ENCODE measurements at places on chromosomes 7 and 10.

- DNase-seq: no peak
Observed at GRCh38 chr7:152663931-152664330, 12.0 kb downstream of the XRCC2 start.

- DNase-seq: no peak
Observed at GRCh38 chr7:132475669-132476116, 100.6 kb downstream of the PLXNA4 start.

DNA sequence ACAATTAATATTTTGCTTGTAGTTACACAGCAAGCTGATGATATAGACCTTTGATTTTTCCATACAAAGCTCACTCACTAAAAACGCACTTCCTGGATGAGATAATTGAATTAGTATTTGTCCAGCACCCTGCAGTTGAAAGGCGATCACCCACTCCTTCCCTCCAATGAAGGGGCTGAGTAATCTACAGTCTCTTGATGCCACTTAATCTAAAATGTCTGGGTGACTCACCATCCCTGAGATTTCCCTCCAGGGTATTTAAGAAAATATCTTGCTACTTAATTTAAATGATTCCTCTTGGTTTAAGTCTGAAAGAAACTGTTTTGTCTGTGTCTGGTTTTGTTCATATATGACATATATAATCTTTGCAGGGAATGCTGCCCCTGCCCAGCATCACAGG is 515.3 kb downstream of the GRID1 start:
- no peak for DNase-seq

- DNase-seq: no peak
Observed at GRCh38 chr7:142862786-142863400, 8.0 kb downstream of the EPHB6 start.

GRCh38 chr10:48446785-48447184 is 140.3 kb downstream of the MAPK8 start:
- no peak for DNase-seq

DNA sequence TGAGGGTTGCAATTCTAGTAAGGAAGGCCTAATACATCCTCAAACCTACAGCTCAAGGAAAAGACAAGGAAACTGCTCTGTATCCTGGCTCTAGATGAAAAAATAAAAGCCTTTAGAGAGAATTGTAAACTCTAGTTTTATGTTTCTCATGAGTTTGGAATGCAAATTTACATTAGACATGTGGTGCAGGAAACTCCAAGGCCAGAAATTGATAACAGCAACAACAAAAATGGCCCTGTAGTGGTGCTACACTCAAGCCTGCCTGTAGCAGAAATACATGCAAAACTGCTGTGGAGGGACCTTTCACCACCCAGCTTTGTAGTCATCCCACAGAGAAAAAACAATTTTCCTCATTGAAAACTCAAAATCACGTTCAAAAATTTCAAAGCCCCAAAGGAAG is 546.7 kb upstream of the LRRN3 start:
- DNase-seq: no peak

DNA sequence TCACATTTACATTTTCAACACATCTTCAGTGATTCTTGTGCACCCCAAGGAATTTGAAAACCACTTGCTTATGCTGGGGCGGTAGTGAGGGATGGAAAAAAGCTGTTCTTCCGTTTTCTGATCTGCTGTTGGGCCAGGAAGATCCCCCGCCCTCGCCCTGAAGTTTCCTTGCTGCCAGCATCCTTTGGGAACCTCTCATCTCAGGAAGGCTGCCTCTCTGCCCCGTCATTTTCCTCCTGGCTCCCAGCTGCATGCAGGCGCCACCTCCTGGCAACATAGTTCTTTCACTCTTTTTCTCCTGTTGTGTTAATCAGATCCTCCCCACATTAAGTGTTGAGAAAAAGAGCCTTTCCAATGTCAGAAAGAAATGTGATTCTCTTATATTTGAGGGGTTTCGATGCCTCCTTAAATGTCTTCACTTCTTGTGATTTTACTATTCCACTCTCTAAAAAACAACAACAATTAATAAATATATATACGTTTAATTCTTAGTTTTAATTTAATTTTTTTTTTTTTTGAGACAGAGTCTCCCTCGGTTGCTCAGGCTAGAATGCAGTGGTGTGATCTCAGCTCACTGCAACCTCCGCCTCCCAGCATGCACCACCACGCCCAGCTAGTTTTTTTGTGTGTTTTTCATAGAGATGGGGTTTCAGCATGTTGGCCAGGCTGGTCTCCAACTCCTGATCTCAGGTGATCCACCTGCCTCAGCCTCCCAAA is 122.9 kb downstream of the RALA start:
- DNase-seq: peak; percentile 29

- DNase-seq: no peak
Observed at GRCh38 chr7:1027242-1028043, 16.9 kb upstream of the GPR146 start.

- DNase-seq: no peak
Observed at GRCh38 chr7:15891151-15891881, 204.8 kb upstream of the MEOX2 start.

DNA sequence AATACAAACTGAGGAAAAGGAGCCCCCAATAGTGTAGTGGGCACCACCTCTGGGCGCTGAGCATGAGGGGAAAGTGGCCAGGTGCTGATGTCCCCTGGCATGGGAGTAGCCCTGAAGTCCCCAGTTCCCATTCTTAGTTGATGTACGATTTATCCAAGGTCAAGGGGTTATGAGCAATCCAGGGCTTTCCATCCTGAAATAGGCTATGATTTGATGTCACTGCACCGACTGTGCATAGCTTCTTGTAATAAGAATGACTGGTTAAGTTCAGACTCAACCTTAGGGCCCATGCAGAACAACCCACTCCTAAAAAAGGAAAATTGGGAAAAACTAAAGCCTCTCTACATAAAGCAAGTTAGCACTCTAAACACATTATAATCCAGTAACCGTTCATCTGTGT is 4.4 kb downstream of the FRAT1 start:
- DNase-seq: no peak

- no peak for DNase-seq
Observed at GRCh38 chr7:1813394-1814088, 143.5 kb downstream of the ELFN1 start.

- DNase-seq: no peak
Observed at GRCh38 chr10:4848356-4849041, 22.5 kb downstream of the AKR1E2 start.

GRCh38 chr10:83937826-83938225 is 201.5 kb upstream of the GHITM start:
- DNase-seq: no peak

DNA sequence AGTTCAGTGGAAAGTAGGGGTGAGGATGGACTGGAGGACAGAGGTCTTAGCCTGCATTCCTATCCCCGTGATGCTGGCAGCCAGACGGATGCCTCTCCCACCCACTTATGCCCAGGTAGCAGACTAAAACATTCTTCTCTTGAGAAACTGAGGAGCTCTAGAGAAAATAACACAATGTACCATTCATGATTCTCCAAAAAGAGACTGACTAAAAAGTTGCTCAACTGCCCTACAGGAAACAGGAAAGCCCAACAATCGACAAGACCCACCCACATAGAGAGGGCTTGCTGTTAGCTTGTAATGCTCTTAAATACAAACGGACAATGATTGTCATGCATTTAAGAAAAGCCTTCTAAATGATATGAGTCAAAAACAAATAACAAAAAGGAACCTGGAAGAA is 33.2 kb upstream of the PDE1C start:
- no peak for DNase-seq

DNA sequence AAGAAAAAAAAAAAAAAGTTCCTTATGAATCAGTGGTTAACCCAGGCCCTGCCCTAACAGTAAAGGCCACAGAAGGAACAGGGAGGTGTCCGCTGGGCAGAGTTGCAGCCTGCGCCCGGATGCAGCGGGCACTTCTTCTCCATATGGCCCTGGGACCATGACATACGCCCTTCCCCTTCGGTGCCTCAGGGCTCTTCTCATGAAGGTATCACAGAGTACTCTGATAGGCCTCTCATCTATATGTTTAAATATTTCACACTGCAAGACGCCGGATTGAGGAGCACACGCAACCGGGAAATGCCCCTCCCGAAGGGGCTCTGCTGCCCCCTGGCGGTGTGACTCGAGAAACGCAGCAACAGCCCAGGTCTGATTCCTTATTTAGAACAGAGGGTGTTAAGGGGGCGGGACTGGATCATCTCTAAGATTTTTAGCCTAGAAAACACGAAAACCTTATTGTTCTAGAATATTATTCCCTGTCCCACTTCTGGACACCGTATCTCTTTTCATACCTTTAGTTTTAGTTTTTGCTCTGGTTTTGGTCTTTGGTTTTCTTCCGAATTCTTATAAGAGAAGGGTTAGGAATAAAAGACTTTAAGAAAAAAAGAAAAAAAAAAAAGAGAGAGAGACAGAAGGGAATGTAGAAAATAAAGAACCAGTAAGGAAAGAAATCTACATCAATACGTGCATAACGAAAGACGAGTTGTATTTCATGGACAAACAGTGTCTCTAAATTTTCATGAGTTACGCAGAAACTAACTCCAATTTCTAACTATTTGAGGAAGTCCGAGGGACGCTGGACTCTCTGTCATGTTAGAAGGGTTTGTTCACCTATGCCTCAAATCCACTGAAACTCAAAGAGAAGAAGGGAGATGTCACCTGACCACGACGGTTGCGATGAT is 12.0 kb downstream of the DAGLB start:
- peak; percentile 69 for DNase-seq

DNA sequence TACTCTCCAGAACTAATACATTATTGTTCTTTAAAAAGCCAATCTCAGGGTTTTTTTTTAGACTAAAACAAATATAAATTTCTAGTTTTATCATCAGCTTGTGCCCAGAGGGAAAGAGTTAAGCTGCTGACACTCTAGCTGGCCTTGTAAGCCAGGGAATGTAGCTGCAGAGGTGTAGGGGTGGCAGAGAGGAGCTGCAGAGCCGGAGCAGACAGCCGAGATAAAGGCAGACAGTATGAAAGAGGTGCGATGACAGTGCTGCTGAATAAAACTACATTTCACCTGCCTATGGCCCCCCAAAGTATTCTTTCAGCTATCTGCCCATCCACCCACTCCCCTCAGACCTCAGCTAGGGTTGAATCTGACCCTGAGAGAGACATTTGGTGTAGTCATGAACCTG is 653.7 kb upstream of the ZWINT start:
- DNase-seq: no peak

DNA sequence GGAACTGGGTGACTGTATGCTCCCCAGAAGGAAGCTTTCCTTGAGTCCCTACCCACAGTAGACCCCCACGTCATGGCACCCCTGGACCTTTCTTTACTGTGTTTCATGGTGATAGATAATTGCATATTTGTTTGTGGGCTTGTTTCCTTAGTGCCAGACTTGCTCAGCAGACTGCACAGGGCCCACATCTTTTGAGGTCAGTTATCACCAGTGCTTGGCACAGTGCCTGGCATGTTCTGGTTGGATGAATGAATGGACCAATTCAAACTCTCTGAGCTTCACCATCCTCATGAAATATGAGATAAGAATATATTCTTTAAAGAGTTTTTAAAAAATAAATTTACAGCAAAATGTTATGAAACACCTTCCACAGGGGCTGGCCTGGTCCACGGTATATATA is 78.4 kb upstream of the EMX2 start:
- no peak for DNase-seq

- no peak for DNase-seq
Observed at GRCh38 chr7:70143075-70144044, 545.1 kb downstream of the AUTS2 start.

DNA sequence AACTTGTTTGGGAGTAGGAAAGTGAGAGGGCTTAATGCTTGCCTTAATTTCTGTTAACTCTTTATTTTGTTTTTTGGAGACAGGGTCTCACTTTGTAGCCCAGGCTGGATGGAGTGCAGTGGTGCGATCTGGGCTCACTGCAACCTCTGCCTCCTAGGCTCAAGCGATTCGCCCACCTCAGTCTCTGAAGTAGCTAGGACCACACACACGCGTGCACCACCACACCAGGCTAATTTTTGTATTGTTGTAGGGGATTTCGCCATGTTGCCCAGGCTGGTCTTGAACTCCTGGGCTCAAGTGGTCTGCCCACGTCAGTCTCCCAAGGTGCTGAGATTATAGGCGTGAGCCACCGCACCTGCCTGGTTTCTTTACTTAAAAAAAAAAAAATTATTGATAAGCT is 1.9 kb downstream of the PPP2R2D start:
- no peak for DNase-seq

DNA sequence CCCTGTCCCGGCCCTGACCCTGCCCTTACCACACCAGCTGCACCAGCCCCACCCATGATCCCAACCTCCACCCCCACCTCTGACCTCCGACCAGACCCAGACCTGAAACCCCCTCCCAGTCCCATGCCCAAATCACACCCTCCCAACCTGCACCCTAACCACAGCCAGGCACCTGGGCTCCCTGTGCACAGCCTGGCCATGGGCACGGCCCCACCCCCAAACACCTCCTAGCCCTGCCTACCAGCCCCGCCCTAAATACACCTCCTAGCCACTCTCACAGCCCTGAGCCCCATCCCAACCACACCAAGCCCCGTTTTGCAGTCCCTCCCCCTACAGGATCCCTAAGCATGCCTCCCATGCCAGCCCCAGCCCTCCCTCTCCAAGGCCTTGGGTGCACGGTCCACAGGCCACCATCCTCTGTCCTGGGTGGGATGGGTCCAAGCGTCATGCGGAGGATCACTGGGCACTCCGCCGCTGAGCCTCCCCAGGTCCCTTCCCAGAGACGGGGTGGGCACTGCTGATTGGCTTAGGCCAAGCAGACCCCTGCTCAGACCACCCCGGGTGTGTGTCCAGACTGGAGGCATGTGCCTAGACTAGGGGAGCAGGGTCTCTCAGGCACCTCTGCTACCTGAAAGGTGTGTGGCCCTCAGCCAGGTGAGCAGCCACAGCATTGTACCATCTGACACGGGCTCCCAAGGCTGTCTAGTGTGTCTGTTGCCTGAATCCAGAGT is 30.1 kb downstream of the INSIG1 start:
- DNase-seq: no peak

DNA sequence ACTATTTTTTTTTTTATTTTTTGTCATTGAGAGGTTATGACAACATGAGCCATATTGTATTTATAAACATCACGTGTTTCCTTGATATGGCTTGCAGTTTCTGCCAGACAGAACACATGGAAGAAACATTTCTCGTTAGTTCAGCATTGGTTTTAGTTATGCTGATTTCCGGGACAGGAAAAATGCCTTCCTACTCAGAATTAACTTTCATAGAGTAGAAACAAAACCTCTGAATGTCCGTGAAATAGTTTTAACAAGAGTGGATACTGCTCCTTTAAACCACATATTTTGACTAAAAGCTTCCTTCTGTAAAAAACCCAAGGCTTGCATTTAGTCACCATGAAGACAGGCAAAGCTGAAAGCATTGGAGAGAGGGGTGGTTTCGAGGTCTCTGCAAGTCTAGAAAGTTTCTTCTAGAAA is 240.4 kb downstream of the KIAA1217 start:
- DNase-seq: no peak

GRCh38 chr10:130430852-130431704 is 294.9 kb downstream of the GLRX3 start:
- no peak for DNase-seq

DNA sequence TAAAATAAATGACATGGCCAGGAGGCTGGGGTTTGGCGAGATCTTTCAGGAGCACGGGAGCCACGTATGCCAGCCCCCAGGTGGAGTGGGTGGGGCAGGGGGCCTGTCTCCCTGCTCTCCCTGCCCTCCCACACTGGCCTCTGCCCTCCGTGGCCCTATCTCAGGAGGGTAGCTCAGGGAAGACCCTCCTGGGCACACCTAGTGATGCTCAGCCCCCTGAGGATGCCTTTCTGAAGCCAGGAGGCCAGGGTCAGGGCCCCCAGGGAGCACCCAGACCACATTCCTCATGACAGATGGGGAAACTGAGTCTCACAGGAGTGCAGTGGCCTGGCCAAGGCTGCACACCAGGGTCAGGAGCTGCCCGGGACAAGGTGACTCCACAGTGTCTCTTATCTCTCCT is 223.4 kb downstream of the ELFN1 start:
- no peak for DNase-seq

- DNase-seq: no peak
Observed at GRCh38 chr10:100072514-100072913, 9.2 kb downstream of the CPN1 start.

Measured in stimulated activated CD8-positive, alpha-beta memory T cell treated with anti-CD3 and anti-CD28 coated beads, Interleukin-4, amount 100 ng/mL, for 1 hour (primary cell).